Activated CD8-positive, alpha-beta memory T cell treated with anti-CD3 and anti-CD28 coated beads for 1 hour (primary cell): ENCODE measurements at places on chromosomes 2 and 18.

DNA sequence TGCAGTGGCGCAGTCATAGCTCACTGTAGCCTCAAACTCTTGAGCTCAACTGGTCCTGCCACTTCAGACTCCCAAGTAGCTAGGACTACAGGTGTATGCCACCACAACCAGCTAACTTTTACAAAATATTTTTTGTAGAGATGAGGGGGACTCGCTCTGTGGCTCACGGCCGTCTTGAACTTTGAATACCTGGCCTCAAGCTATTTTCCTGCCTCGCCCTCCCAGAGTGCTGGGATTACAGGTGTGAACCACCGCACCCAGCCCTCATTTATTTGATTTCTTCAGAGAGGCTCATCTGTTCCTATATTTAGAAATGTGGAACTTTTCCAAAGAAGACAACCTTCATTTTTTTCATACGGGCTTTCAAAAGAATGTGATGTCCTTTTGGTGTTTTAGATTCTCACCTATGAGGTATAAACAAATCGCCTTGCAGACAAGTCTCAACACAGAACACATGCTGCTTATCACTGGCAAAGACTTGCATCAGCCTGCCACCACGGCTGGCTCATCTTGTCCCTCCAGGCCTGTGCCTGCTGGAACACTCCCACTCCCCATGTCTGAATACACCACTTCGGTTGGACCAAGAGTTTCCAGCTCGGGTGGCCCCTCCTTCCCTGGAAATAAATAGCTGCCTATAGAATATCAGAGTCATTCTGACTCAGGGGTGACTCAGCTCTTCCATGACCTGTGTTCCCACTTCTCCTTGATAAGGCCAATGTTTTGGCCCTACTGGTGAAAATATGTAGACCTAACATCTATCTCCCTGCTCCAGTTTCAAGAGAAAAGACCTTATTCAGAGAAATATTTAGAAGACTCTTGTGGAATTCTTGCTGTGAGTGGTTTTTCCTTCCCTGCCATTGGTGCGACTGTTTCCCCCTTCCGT, 202.6 kb downstream of the TGIF1 start:
- peak; percentile 0 for DNase-seq

DNA sequence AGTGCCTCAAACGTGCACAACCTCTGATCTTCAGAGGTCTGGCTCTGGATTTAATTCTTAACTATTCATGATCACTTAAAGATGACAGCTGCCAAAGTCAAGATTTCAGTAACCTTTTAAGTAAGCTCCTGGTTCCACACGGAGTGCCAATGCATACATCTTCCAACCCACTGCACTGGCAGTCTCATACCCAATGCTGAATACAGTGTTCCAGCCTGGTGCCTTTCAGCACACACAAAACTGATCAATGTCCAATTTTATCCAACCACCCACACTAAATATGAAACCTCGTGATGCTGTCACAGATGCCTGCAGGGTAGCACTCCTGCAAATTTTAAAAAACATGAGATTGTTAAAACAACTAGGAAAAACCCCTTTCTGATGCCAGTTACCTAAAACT, 84.0 kb downstream of the EHBP1 start:
- no peak for DNase-seq

DNA sequence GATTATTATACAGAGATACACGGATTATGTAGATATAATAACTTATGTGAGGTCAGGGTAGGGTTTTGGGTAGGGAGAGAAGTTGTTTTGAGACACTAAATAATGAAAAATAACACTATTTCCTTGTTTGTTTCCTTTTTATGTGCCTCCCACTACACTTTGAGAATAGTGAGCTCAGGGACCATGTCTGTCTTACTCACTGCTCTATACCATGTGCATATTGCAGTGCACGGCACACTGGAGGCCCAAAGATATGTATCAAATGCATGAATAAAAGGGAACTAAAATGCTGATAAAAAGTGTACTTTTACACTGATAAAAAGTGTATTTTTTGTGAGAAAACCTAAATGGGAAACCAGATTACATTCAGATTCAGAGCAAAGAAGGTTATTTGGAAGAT, 151.4 kb upstream of the NABP1 start:
- no peak for DNase-seq

DNA sequence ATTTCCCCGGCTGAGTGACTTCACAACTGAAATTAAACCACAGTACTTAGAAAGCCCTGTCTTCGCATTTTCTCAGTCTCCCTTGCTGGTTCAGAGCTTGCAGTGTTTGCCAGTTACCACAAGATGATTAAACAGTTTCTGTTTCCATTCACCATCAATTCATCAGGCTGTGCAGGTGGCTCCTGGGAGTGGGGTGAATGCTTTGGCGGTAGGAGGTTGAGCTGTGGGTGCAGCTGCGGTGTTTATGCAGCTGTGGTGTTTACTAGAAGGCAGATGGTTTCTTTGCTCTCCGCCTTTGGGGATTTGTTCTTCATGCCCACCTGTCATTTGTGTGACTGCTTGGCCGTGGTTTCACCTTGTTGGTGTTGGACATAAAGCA, 16.1 kb downstream of the ACOXL start:
- no peak for DNase-seq

DNA sequence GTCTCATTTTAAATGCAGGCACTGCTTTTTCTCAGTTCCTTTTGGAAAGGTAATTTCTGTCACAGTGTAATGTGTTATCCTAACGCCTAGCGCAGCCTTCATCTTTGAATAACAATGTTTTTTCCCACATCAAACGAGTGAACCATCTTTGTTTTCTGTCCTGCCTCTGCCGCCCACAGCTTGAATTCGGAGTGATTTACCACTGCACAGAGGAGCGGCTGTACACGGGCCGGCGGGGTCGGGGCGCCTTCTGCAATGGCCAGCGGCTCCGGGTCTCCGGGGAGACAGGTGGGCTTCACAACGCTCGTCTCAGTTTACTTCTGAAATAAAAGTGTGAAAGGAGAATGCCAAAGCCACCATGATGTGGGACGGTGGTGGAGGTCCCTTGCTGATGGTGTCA, 32.8 kb downstream of the IMPA2 start:
- DNase-seq = no peak

- DNase-seq = no peak
These were observed 11.0 kb upstream of the KYNU start for GRCh38 chr2:142866426-142866825.

DNA sequence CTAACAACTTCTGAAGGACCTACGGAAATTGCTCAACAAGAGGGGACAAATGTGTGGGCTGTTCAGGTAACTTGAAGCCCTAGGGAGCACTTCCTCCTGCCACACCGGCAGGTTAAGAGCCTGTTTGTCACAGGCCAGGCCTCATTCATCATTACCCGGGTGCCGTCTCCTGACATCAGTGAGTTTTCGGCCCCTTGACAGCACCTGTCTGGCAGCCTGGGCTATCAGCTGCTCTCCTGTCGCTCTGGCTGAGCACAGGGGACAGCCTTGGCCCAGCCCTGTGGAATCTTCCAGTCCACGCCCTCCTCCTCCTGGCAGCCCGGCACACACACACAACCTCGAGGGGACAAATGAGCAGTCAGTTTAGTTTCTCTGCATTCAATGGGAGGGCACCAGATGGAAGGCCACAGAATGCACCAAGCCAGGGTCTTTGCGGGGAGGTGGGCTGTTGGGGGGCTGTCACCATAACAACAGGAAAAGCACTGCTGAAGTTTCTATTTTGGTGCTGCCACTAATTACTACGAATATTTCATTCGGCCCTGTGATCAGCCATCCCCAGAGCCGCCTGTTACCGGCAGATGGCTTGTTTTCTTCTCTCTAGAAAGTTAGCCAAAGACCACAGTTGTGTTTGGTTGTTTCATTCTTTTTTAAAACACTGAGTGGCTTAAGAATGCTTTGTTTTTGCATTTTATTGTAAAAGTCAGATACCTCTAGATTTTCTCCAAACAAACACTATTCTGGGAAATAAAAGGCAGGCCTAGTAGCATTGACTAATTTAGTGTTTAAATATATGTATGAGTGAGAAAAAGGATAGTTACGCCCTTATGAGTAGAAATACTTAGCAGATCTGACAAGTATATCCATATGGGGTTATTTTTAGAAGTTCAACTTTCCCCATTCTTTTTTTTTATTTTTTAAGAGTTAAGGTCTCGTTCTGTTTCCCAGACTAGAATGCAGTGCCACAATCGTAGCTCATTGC, 189.9 kb upstream of the NDUFV2 start:
- no peak for DNase-seq

DNA sequence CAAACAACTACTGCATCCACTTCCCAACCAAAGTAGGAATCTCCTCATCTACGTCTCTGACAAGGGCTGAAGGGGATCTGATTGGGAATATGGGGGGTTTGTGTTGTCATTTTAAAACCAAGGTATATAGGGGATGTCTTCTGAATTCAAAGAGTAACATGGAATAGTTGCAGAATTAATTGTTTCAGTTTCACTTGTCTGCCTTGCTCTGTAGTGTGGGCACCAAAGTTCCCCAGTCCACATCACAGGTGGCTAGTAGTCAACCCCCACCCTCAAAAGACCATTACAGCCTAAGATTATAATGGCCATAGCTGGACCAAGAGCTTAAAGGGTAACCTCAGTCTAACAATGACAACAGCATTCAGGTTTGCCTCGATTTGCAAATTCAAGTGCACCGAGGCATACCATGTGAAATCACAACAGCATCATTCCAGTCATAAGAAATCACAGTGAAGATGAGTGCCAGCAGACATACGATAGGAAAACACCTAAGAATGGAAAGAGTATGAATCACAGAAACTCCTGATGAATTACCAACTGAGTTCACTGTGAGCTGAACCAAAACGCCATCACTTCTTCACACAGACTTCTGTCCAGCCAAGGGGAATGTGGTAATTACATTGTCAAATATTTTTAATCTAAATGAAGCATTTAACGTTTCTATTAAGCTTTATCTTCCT, 52.4 kb downstream of the MYO5B start:
- no peak for DNase-seq

DNA sequence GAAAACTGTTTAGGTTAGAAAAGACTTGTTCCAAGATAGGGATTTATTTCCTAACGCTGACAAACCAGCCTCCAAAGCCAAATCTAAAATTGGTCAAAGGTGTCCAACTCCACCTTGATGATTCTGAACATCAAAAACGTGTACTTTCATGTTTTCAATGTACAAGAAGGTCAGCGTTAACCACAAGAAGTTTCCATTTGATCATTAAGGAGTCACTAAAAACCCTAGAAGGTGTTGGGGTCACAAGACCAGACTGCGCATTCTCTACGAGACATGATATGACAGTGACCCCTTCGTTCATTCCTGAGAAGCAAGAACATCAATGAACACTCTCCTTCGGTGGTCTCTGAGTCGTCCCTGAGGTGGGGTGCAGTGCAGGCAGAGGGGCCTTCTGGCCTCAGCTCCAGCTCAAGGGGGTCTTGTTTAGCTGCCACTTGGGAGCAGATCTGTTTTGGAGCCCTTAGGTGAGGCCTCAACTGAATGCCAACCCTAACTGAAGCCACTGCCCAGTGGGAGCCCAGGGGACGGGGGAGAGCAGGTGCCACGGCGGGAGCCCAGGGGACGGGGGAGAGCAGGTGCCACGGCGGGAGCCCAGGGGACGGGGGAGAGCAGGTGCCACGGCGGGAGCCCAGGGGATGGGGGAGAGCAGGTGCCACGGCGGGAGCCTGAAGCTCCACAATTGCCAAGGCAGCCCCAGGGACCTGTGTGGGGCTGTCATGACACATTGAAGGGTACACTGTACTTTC, 55.2 kb downstream of the PARD6G start:
- no peak for DNase-seq

- no peak for DNase-seq
These were observed 179.0 kb downstream of the LPIN1 start for GRCh38 chr2:11925295-11926066.
